ENCODE measurements at places on chromosomes 1 and 21.

GRCh38 chr1:92458146-92458545 is 28.6 kb downstream of the GFI1 start:
- no peak for DNase-seq

- DNase-seq: no peak
Measured at GRCh38 chr1:202958544-202959275, 598 bp upstream of the ADIPOR1 start.

DNA sequence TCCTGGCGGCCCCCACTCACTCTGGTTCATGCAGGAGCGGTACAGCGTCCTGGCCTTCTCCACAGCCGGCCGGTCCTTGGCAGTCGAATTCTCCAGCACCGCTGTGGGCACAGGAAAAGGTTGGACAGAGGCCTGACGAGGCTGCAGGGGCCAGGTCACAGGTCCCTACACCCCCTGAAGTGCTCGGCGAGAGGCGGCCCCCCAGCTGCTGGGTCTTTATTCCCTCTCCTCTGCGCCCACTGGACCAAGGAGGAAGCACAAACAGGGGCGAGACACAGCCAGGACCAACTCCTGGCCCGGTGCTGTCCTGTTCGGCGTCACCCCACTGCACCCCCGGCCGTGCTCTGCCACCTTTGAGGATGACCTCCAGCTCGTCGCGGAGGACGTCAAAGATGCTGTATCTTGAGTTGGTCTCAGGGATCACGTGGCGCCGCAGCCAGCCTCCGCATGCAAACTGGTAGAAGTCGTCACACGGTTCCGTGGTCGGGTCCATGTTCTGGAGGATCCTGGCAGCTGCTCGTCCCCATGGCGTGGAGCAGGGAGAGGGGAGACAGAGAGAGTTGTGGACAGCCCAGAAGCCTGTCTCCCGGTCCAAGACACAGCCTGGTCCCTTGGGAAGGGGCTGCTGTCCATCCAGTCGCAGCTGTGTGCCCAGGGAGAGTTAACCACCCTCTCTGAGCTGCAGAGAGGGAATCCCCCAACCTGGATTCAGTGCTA is 22.9 kb downstream of the PRXL2B start:
- no peak for DNase-seq

- no peak for DNase-seq
Measured at GRCh38 chr1:221944247-221944870, 202.5 kb upstream of the DUSP10 start.

DNA sequence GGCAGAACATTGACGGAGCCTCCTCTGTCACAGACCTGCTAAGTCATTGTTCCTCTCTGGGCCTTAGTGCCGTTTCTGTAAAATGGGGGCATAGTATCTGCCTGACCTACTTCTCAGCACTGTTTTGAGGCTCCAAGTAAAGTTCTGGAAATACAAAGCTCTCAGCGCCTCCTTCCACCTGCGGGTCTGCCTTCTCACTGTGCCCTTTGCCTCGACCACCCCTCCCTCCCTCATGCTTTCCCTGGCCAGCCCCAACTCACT is 15.4 kb upstream of the WASF2 start:
- no peak for DNase-seq

- no peak for DNase-seq
Measured at GRCh38 chr21:45481977-45482898, 60.0 kb downstream of the SLC19A1 start.

- no peak for DNase-seq
Measured at GRCh38 chr1:240100371-240100934, 8.8 kb downstream of the FMN2 start.

DNA sequence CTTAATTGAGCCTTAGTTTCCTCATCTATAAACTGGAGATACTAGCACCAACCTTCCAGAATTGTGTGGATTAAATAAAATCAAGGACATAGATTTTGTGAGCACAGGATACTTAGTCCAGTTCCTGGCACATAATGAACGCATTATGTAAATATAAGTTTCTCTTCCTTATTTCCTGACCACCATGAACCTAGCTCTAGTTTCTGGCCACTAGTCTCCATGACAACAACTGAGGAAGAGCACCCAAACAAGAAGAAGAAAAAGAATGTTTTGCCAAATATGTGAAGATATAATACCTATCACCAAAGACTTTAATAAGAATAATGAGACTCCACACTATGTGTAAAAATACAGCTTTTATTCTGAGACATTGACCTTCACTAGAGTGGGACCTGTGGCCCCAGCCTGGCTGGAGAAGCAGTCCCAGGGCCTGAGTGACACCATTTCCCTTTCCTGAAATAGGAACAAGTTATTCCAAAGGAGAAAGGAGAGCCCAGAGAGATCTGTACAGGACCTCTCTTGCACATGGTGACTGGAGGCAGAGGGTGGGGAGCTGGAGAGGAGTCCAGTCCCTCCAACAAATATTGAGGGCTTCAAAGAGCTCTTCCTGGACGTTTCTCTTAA is 940 bp upstream of the USF1 start:
- no peak for DNase-seq

GRCh38 chr1:8930116-8930515 is 15.6 kb upstream of the CA6 start:
- DNase-seq: no peak

- DNase-seq: no peak
Measured at GRCh38 chr1:17567582-17567981, 28.1 kb downstream of the ARHGEF10L start.

DNA sequence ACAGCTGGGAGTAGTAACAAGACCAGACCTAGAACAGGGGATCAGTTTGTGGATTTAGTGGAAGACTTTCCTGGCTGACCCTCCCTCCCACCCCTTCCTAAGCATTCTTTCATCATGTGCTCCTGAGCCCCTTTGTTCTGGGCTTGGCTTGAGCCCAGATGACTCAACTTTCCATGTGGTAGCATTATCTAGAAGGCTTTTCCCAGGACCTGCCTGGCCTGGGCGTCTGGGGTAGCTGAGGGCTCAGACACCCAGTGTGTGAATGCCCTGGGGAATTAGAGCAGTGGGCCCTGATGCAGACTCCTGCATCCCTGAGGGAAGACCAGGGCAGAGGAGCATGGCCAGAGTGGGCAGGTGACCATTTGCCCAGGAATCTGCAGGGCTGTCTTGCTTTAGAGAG is 44.1 kb upstream of the TSPAN2 start:
- DNase-seq: no peak
